Stimulated activated CD4-positive, alpha-beta T cell treated with anti-CD3 and anti-CD28 coated beads, TNF-alpha, amount 100 ng/mL, for 24 hours (primary cell): ENCODE measurements at places on chromosomes 6 and 20.

DNA sequence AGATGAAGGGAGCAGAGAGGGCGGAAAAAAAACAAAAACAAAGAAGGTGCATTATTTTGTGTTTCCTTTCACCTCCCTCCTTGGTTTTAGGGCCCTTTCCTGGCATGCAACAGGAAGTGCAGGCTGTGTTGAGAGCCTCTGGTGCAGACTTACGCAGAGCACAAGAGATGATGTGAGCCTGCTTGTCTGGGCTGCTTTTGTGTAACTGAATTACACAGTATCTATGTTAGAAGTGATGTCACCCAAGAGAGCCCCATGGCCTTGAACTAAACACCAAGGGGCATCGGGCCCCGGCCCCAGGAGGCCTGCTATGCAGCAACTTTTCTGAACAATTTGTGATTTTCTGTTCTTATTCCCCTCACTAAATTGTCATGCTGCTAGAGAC, 25.5 kb downstream of the GNAS start:
- DNase-seq: no peak

DNA sequence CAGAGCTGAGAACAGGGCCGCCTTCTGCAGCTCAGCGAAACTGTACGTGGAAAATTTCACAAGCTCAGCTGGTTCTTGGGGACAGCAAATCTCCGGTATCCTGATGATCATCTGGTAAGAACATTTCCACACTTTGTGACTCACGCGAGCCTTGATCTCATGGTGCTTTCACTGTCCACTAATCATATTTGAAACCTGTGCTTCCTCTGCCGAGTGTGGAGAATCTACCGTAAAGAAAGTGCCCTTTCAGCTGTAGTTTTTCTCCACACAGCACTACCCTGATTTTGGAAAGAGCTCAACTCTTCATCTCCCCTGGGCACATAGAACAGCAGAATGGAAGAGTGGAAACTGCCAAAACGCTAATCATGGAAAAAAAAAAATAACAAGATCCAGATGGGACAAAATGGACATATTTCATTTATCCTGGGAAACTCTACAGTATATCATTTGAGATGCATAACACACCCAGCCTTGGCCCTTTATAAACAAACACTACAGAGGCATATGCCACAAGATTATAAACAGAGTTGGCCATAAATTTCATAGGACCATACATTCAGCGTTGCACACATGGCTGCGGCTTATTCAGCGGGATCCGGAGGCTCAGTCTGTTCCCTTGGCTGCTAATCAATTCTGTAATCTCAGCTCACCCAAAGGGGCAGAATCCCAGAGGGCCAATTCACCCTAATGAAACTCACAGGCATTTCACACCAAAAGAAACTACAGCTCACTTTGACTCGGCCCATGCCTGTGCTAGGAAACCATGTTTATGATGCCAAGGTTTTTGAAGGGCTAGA, 434.5 kb downstream of the HDGFL1 start:
- DNase-seq: no peak

DNA sequence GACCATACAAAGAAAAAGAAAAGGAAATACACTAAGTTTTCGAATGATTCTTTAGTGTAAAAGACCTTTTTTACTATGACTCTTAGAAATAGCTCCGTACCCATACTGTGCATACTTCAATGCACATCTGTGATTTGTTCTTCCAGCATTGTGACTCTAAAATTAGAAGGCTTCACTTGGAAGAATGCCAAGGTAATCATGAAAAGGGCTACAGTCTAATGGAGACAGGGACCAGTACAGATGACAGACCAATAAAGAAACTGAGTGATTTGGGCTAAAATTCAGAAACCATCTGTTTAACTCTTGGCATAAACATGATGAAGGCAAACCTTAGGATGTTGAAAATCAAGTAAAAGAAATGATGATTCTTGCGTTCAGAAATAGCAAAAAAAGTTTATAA, 46.3 kb downstream of the CYP39A1 start:
- no peak for DNase-seq

DNA sequence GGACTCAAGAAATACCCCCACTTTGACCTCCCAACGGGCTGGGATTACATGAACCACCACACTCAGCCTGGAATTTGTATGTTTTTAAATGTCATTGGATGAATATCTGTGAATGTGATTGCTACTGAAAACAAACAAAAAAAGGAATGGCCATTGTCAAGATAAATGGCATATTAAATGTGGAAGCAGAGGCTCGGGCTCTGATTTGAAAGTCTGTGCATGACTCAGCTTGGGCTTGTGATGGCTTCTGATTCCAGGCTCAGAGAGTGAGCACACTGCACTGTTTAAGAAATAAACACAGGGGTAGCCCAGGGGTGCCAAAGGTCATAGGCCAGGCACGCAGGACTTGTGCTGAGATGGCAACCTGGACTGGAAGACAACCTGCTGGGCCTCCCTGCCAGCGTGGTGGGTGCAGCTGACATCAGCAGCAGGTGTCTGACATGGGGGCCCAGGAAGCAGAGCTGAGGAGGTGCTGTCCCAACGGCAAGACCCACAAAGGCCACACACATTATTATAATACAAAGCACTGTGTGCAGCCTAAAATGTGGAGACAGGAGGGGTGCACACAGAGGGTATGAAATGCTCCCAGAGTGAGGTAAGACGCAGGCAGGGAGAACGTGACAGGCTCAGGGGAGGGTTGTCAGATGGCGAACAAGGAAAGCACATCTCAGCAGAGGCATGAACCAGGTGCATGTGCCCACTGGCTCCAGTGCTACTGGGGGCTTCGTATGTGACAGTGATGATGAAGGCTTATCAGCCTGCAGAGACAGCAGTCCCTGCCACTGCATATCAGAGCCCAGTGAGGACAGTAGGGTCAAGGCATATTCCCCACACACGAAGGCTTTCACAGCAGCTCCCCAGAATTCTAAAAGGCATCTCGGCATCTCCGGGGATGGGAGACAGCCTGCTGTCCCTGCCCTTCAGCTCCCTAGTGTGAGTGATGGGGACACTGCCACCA, 169.4 kb downstream of the SYNDIG1 start:
- DNase-seq: no peak

DNA sequence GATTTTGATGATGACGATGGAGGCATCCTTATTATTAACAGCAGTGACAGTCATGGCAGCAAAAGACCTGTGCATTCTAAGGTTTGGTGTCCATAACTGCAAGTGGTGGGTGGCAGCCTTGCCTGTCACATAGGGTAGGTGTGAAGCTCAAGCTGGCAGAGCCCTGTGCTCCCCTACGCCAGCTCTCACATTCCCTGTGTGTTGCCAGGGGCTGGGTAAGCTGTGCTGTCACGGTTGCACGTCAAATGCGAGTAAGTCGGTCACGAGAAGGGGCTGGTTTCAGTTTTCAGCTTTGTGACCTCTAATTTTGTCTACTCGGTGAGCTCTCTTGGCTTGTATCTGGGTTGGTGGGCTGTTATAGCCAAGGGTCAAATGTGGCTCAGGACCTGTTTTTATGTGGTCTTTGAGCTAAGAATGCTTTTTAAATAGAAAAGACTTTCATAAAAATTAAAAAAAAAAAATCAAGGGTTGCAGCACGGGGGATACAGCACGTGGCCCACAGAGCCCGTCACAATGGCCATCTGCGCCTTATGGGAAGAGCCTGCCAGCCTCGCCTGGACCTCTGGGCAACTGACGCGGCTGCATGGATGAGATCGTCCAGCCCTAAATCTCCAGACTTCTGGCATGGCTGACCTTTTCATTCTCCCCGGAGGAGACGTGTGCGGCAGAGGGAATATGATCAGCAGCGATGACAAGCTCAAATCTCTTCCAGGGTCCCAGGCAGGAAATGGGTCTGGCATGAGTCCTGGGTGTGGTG, 148.5 kb downstream of the PHACTR3 start:
- no peak for DNase-seq

DNA sequence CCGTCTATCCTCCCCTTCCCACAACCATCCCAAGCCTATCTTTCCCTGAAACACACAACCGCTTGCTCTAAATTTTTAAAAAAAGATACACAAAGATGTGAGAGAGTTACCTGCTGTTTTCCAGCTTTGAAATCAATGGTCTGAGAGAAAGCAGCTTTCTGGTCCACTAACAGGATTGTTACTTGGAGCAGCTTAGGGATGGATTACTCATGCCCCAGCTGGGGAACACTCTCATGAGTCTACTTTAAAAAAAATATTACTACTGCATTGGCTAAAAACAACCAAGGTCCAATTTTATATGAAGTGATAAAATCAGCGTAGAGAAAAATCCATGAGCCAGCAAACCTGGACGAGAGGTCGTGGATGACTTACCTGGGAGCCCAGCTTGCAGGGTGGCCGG, 29.6 kb upstream of the FOXC1 start:
- no peak for DNase-seq

- no peak for DNase-seq
Observed at GRCh38 chr6:41505122-41506049, 40.8 kb upstream of the FOXP4 start.

- no peak for DNase-seq
Observed at GRCh38 chr6:108565091-108565766, 4.5 kb downstream of the FOXO3 start.

- DNase-seq: no peak
Observed at GRCh38 chr6:31528307-31528777, 420 bp upstream of the MCCD1 start.

GRCh38 chr6:83369692-83370091, 61.2 kb downstream of the ME1 start:
- no peak for DNase-seq

DNA sequence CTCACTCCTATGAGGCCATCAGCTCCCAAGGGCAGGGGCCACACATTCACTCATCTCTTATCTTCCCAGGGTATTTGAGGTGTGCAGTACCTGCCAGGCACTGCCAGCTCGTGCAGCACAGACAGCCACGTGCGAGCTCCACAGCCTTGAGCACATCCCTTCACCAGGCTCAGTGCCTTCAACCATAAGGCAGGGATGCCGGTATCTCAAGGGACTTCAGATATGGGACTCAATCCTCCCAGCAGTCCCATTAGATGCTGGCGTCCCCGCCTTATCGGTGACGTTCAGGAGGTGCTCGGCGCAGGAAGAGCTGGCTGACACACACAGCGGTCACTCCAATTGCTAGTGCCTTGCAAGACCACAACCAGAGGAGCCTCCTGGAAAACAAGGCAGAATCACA, 47.0 kb downstream of the EZR start:
- DNase-seq: no peak

GRCh38 chr6:94456266-94456665, 1036.9 kb upstream of the EPHA7 start:
- DNase-seq: no peak

DNA sequence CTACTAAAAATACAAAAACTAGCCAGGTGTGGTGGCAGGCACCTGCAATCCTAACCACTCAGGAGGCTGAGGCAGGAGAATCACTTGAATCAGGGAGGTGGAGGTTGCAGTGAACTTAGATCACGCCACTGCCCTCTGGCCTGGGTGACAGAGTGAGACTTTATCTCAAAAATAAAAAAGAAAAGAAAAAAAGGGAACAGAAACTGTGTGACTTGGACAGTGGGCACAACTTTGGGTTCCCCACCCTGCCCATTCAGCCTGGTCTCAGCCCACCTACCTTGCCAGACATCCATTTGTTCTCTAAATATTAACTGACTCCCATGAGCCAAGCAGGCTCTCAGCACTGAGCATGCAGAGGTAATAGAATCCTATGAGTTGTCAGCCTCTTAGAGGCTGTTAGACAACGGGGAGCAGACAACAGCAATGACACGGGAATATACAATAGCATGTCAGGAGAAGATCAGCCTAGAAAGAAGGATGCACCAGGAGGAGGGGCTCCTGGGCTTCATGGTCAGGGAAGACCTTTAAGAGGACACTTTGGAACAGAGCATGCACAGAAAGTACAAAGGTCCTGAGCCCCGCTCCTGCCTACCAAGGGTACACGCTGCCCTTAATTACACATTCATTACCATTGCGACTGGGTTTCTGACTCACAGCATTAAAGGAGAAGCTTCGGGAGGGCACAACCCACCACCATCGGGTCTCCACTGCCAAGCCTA, 20.0 kb downstream of the FAM209B start:
- no peak for DNase-seq

DNA sequence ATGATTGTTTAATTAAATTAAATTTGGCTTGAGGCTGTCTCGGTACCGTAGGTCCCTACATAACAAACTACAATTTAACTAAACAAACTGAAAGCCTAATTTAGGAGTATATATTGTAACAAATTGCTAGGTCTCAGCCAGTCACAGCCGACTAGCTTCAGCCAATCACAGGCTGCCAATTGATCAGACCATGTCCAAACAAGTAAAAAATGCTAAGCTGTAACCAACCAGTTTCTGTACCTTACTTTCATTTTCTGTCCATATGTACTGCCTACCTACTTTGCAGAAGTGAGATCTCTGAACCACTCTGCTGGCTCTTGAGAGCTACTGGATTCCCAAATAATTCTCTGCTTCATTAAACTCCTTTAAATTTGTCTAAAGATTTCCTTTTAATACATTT, 648.0 kb upstream of the GJE1 start:
- DNase-seq: no peak

- no peak for DNase-seq
Observed at GRCh38 chr20:48398506-48399449, 429.0 kb downstream of the PREX1 start.

DNA sequence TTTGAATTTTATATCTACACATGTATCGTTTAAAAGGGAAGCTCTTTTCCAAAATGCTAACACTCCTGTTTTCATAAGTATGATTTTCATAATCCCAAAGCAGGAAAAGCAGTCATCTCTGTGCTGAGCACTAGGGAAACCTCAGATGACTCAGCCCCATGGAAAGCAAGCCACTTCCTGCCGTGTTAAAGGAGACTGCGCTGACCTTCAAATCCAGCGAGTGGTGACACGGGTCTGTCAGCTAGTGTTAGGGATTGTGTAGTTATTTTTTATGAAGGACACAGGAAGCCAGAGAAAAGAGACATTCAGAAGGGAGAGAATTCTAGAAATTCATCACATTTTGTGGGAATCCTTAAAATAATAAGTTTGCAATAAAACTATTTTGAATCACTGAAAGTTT, 57.0 kb upstream of the CD93 start:
- peak; percentile 7 for DNase-seq

DNA sequence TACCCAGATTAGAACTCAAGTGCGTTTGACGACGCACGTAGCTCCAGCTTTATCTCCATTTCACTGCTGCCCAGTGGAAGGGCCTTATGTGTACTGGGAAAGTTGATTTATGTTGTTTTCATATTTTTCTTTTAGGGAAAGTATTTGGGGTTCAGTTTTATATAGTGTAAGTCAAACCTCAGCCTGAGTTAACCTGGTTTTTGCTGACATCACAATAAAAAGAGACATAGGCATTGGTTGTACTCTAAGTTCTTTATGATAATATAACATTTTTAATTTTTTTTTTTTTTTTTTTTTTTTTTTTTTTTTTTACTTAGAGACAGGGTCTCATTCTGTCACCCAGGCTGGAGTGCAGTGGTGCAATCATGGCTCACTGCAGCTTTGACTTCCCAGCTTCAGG, 34.1 kb upstream of the PRL start:
- no peak for DNase-seq

GRCh38 chr6:25028328-25028727, 92.6 kb upstream of the RIPOR2 start:
- DNase-seq: no peak
